Thoracic aorta (tissue), 2 donors: ENCODE measurements at places on chromosomes 11 and 22. TPM values are rescaled to one million over a fixed set of nuclear protein-coding genes. Genes with fewer than 3 reads are reported as not detected.

DNA sequence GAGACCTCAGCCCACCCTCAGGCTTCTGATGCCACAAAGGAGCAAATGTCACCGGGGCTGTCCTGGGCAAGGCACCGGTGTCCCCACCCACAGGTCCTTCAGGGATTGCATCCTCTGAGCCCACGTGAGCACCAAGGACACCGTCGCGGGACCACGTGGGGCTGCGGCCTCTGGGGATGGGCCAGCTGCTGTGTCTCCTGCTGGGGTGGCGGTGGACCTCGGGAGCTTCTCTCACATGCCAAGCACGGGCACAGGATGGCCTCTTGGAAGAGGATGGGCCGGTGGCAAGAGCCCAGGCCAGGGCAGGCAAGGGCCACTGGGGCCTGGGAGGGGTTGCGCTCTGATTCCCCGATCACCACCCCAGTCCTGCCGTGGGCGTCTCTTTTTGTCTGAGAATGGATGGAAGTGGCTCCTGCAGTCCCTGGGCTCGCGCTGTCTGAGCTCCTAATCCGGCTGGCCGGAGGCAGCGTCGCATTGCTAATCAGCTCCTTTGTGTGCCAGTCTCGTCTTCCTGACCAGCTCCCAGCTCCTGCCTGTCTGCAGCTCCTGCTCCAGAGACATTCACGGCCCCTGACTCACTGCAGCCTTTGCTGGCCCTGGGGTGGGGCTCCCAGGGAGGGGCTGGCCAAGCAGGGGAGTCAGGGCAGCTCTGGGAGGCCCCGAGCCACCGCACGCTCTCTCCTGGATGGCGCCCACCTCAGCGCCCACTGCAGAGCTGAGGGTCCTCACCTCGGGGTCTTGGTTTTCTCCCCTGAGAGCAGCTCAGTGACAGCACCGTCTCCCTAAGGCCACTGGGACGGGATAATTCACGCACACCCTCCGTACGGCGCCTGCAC is 146.7 kb downstream of the CTTN start:
- no peaks in the 10 kb centered on the region for H3K4me1 ChIP-seq
- no peaks in the 10 kb centered on the region for H3K36me3 ChIP-seq
- no peak overlapping the region for H3K4me3 ChIP-seq

GRCh38 chr11:45215098-45215865 is 68.8 kb downstream of the PRDM11 start:
- no peak overlapping the region for H3K4me3 ChIP-seq
- no peaks in the 10 kb centered on the region for H3K27me3 ChIP-seq
- H3K36me3 ChIP-seq = peaks cover 18% of the 10 kb centered on the region
- no peak for DNase-seq
- H3K27ac ChIP-seq = peak overlapping the region; percentile 19

DNA sequence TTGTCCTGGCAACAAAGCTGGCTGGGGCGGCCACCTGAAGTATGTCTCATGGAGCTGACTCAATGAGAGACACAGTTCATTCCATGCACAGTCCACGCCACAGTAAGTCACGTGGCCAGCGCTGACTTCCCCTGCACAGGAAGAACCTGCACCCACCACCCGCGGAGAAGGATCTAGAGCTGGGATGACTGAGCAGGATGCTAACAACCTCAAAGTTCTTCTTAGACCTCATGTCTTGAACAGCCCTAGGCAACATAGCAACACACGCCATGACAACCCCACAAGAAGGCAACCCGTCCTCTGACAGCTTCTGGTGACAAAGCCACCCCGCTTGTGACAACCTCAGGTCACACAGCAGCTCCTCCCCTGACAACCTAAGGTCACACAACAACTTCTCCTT is 76.9 kb upstream of the B3GAT1 start:
- H3K4me1 ChIP-seq = no peaks in the 10 kb centered on the region
- H3K4me3 ChIP-seq = no peak overlapping the region
- DNase-seq = no peak
- H3K27me3 ChIP-seq = no peaks in the 10 kb centered on the region
- H3K36me3 ChIP-seq = no peaks in the 10 kb centered on the region

DNA sequence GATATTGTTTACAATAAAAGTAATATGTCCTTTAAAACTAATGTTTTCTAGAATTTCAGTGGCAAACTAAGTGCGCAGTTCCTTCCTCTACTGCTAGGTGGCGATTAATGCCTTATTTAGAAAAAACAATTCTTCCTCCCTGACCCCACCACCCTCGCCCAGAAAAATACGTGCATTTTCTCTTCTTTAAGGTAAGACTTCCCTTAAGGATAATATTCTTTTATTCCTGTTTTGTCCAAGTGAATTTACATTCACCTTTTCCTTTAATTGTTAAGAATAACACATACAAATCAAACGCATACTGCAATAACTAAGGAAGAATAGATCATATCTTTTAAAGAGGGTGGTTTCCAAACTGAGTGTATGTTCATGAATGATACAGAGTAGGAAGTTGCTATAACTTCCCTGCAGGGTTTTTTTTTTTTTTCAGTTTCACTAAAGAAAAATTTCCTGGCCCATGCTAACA is 17.0 kb upstream of the PSMA1 start:
- H3K36me3 ChIP-seq = no peaks in the 10 kb centered on the region
- DNase-seq = no peak
- H3K27ac ChIP-seq = peak overlapping the region; percentile 55
- peaks cover 17% of the 10 kb centered on the region for H3K4me1 ChIP-seq
- H3K27me3 ChIP-seq = no peaks in the 10 kb centered on the region

- no peak overlapping the region for H3K4me3 ChIP-seq
- no peaks in the 10 kb centered on the region for H3K27me3 ChIP-seq
- H3K36me3 ChIP-seq = no peaks in the 10 kb centered on the region
Measured at GRCh38 chr22:45235851-45236342, 4.8 kb downstream of the KIAA0930 start.

- no peak for DNase-seq
- H3K4me3 ChIP-seq = no peak overlapping the region
- H3K36me3 ChIP-seq = no peaks in the 10 kb centered on the region
- H3K27ac ChIP-seq = no peak overlapping the region
Measured at GRCh38 chr22:30159561-30160353, 79.5 kb downstream of the HORMAD2 start.

DNA sequence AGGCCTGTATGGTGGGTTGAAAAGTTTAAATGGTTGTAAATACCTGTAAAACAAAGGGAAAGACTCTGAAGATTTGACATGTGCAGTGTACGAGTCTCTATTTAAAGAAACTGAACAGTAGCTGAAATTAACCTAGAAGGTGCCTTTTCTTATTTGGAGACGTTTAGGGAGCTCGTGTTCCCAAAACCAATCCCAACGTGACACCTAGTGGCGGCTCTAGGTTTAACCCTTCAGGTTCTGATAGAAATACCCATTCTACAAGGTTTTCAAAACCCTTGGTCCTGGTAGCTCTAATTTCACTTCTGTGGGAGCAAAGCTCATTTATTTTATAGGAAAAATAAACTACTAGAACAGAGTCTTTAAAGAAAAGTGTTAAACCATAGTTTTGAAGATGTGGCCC is 258.3 kb downstream of the LRRC4C start:
- no peaks in the 10 kb centered on the region for H3K36me3 ChIP-seq
- no peak for DNase-seq
- no peak overlapping the region for H3K27ac ChIP-seq
- no peaks in the 10 kb centered on the region for H3K27me3 ChIP-seq
- H3K4me3 ChIP-seq = no peak overlapping the region

DNA sequence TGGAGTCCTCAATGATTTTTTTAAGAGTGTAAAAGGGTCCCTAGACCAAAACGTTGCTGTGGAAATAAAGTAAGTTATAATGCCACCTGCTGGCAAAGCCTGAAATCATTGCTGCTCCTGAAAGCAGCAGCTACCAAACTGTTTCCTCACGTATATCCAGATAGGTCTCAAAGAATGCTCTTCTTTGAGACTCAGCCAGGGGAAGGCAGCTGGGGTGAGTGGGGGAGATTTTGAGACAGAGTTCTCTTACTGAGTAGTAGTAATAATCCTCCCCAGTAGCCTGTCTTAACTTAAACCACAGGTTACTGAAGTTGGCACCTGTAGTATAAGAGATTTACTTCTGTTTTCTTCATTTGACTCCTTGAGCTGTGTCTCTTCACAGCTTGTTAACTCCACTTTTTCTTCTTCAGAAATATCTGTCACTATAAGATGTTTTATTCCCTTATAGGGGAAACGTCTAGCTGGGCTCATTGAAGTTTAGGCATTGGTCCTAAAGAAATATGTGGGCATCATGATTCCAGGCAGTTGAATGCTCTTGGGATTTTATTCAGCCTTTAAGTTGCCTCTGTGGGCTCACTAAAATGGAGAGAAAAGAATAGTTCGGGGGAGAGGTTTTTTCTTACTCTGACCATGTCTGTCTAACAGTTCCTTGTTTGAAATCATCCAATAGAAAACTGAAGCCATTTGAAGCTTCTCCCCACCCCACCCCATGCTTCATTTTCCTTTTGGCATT is 77.9 kb downstream of the BTBD10 start:
- no peak for DNase-seq
- H3K4me3 ChIP-seq = peak overlapping the region; percentile 30
- H3K36me3 ChIP-seq = peaks cover 26% of the 10 kb centered on the region
- H3K27ac ChIP-seq = peak overlapping the region; percentile 43

DNA sequence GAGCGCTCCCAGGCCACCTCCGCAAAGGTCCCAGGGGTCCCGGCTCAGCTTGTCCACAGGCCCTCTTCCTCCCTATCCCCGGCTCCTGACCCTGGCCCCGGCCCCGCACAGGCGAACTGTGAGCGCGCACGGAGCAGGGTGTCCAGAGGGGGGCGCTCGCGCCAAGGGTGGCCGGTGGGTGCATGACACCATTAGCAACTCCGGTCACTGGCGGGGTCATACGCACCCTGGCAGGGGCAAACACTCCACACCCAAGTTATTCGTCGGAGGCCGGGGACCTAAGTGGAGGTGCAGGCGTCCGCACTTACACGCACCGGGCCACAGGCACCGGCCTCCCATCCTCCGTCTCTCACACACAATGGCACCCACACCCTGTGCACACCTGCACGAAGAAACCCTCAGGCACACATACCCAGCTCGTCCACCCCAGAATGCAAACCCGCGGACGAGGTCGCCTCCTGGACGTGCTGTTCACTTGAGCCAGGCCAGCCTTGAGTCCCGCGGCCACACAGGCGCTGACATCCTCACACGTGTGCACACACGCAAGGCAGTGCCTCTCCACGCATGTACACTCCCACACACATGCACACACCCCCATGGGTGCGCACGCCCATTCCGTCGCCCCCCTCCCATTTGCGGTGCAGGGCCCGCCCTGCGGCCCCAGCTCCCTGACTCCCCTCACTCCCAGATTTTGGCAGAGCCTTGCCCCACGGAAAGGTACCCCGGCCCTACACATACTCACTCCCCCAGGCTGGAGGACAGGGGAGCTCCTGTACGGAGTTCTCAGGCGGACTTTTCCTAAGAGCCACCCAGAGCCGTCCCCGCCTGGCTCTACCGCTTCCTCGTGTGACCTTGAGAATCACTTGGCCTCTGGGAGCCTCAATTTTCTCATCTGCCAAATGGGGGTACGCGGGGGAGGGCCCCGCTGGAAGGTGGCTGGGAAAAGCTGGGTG is at the start of gene RASGRP2:
RASGRP2 (minus strand) TSS at position 552 of the 953 bp plus-strand sequence. CDS start 1,276 bp downstream, outside the sequence.
- H3K4me1 ChIP-seq = peaks cover 23% of the 10 kb centered on the region
- peak within 1 kb of the TSS; percentile 79 for H3K4me3 ChIP-seq
- H3K27me3 ChIP-seq = no peaks in the 10 kb centered on the region

DNA sequence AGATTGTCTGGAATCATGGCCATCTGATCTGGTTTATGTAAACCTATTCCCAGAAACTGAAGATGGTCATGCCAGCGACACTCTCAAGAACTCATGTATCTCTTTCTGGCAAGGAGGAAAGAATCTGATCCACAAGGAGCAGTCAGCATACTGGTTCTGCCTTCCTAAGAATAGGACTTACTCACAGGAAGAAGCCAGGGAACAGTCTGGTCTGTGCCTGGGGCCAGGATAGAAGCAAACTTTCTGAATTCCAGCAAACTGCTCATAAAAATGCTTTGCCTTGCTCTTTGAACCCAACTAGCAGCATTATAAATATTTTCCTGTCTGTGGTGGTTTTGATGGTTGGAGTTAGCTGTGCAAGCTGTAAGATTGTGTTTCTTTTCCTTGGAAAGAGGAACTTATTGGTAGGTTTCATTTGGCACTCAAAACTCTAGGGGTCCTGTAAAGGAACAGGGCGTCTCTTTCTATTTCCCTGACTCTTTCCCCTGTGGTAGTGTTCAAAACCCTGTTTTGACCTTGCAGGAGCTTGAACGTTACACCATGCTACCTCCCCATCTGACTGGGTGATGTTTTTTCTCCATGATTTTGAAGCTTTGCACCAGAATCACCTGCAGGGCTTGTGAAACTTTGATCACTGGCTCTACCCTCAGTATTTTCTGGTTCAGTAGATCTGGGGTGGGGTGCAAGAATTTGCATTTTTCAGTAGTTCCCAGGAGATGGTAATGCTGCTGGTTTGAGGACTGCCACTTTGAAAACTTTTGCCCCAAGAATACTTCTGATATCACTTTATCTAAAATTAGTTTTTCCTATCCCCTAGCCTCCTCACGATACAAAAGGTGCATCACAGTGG is 627.8 kb upstream of the ANO5 start:
- DNase-seq = no peak
- H3K27me3 ChIP-seq = no peaks in the 10 kb centered on the region
- no peak overlapping the region for H3K27ac ChIP-seq
- no peaks in the 10 kb centered on the region for H3K4me1 ChIP-seq

DNA sequence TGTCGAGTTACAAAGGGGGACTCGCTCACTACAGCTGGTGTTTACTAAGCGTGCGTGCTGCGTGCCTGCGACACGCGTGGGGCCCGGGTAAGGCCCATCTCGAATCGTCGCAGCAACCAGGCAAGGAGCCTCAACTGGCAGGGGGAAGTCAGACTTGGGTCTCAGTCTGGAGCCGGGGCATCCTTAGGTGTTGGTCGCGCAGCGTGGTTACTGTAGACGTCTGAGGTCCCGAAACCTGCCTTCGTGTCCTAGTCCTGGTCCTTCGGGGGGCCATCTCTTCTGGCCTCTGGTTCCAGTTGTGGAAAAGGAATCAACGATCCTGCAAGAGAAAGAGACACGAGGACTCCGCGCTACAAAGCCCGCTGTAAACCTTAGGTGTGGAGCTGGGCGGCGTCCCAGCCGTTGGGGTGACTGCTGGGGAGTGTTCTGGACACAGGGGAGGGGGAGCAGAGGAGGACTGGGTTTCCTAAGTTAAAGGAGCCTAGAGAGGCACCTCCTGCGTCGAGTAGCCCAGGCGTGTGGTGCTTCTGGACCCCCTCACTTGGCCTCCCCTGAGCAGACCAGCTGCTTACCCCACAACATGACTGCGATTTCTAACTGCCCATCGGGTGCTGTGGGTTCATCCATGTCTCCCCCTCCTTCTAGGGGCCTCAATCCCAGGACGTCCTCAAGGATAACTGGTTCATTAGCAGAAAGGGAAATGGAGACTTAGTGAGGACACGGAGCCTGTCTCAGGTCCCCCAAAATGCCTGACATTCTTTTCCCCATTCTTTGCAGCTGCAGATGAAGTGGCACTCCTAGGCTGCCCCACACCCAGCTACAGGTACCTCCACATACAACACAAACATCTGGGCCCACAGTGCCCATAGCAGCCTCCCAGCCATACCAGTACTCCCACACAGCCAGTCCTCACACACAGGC is 4.9 kb upstream of the WNT11 start:
- no peaks in the 10 kb centered on the region for H3K36me3 ChIP-seq
- no peak for DNase-seq
- no peaks in the 10 kb centered on the region for H3K27me3 ChIP-seq
- H3K4me3 ChIP-seq = peak overlapping the region; percentile 72

- H3K27me3 ChIP-seq = no peaks in the 10 kb centered on the region
- H3K36me3 ChIP-seq = no peaks in the 10 kb centered on the region
- H3K4me3 ChIP-seq = no peak overlapping the region
- H3K4me1 ChIP-seq = peaks cover 3% of the 10 kb centered on the region
- H3K27ac ChIP-seq = no peak overlapping the region
- DNase-seq = no peak
Measured at GRCh38 chr11:110425751-110426545, 3.8 kb upstream of the FDX1 start.

Gene SNX32
- 0.81 TPM for total RNA-seq

Gene DNAJB7
- not detected for total RNA-seq

Gene LMO1
- total RNA-seq = not detected

Gene KCNJ4
- total RNA-seq = not detected

Gene OR5A1
- total RNA-seq = not detected

Gene MYOD1
- total RNA-seq = not detected

Gene MOGAT2
- not detected for total RNA-seq
